Activated naive CD4-positive, alpha-beta T cell treated with anti-CD3 and anti-CD28 coated beads for 36 hours (primary cell): ENCODE measurements at places on chromosomes 1 and 21.

- DNase-seq = no peak
Observed at GRCh38 chr21:25813917-25814316, 79.1 kb downstream of the GABPA start.

DNA sequence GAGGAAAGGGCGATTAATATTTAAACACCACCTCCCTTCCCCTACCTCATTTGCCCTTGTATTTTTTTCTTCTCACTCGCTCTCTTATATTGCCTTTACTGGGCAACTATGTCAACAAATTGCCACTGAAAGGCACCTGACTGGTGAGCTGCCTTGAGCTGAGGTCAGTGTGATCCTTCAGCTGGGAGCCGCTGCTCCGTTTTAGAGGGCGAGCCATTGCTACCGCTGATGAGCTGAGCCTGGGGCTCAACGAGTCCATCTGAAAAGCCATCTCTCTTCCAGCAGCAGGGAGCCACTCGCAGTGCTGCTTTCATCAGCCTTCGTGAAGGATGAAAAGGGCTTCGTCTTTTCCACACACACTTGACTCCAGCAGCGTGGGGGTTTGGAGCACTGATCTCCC, 108.0 kb upstream of the KIF26B start:
- no peak for DNase-seq

DNA sequence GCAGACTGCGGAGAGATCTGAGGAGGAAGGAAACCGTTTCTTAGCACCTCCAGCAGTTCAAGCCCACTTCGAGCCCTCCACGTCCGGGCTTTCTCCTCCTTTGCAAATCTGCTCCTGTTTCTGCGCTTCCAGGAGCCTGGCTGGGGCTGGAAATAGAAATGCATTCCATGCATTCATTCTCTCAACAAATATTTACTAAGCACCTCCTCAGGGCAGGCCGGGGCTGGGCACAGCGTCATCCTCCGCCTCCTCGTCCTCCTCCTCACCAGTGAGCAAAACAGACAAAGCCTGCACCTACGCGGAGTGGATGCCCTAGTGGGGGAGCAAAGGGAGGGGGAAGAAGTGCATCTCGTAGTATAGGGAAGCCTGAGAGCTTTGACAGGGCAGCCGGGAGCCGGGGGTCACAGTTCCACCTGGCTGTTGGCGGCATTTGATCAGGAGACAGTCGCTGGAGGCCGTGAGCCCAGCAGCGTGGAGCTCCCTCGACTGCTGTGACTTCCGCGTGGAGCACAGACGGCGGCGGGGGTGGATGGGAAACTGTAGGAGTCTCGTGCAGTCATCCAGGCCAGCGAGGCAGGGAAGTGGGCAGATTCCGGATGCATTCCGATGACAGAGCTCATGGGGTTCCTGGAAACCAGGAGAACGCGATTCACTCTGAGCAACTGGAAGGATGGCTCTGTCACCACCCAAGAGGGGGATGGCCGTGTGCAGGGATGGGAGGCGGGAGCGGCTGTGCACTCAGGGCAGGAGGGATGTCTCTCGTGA, 93.5 kb downstream of the SIK1 start:
- DNase-seq = no peak

DNA sequence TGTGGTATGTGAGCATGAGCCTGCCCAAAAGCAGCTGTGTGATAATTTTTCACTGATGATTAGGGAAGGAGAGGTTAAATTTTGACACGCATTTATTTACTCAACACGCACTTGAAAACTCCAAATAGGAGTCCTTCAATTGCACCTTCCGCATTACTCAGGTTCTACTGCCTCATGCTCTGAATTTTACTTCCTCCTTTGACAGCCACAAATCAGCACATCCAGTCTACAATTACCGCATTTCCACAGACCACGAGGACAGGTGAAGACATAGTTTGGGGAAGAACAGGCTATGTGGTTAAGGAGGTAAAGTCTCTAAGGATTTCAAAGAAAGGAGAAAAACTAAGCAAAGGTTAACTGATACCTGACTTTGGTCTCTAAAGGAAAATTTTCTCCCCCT, 2.6 kb downstream of the CAPN8 start:
- DNase-seq = no peak

DNA sequence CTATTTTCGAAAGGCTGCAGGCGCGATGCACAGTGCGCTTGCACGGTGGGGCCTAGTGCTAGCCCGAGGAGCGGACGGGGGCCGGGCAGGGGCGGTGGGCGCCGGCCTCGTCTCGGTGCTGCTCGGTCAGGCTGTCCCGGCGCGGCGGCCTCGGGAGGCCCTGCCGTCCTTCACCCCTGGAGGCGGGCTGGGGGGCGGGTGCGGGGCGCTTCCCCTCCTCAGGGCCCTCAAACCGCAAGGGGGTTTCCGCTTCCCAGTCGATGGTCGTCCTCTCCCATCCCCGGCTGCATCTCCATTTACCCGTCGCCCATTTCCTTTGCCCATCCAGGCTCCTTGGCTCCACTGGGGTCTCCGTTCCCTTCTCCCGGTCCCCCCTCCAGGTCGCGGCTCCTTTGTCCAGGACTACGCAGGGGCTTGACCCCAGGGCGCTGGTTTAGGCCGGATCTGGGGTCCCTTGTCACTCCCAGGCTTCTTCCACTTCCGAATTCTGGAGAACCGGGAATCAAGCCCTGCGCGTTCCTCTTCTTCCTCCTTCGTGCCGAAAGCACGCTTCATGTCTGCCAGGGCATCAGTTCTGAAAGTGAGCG, 196.3 kb upstream of the LMO4 start:
- DNase-seq = no peak

DNA sequence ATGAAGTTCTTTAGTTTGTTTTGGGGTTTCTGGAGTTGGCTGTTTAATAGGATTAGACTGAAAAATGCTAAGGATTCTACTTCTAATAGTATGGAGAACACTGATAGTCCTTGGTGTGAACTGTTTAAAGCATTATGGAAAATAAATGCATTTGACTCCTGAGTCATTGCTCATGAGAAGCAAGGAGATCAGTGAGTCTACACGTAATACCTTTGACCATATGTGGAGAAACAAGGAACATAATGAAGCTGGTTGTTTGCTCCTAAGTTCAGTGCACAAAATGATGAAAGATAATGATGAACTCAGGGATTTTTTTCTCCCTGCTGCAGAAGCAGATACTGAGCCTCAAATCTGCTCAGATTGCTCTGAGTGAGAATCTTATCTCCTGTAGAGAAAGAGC, 158.9 kb upstream of the COL11A1 start:
- no peak for DNase-seq

GRCh38 chr1:59062743-59063142, 234.2 kb upstream of the FGGY start:
- no peak for DNase-seq

GRCh38 chr1:113201560-113201959, 128.6 kb downstream of the LRIG2 start:
- no peak for DNase-seq

DNA sequence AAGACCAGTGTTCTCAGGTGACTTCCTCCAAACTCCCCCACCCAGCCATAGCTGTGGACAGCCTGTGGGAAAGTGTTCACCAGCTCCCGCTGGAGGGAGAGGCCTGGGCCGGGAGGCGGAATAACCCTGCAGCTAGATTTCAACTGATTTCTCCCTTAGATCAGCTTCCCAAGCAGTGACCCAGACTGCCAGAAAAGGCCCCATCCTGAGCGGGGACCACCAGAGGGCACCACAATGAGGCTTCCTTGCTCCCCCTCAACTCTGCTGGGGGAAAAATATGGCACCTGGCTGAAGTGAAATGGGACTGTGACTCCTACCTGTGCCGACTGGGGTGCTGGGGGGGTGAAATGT, 50.8 kb downstream of the RHBG start:
- DNase-seq = no peak

DNA sequence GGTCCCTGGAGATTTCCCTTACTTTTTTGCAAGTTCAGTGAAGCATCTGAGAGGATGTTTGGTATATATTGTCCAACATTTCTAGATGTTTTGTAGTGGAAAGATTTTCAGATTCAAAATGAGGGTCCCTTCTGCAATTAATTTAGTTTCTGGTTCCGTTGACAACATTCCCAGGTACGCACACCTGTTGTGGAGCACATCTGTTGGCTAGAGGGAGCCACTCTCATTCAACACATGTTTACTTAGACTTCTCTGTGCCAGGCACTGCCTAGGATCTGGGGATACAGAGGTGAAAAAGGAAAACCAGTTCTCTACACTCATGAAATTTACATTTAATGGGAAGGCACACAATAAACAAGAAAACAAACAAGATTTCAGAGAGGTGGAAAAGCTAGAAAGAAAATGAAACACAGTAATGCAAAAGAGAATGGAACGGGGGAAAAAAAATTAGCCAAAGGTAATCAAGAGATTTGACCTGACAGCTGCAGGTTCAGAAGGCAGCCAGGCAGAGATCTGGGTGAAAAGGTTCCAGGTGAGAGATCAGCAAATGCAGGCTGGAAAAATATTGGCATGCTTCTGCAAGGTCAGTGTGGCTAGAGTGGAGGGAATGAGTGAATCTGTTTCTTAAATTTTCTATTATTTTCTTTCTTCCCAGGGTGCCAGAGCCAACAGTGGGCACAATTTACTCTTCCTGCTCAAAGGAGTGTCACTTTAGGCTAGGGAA, 48.4 kb upstream of the KAZN start:
- DNase-seq = no peak

- no peak for DNase-seq
Observed at GRCh38 chr1:103256490-103256889, 148.2 kb upstream of the COL11A1 start.

DNA sequence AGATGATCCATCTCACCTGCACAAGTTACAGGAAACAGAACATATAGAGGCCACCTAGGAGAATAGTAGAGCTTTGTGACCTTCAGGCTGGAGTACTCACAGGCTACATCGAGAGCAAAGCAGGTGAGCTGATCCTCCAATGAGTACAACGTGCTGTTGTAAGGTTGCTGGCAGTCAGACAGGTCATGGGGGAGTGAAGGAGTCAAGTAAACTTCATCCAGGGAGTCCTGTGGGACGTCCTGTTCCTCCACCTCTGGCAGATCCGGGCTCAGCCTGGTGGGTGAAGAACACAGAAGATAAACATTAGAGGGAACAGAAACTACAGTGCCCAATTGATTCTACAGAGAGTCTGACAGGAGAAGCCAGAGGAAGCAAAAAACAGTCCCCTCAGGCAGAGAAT, 62.5 kb downstream of the PRKAB2 start:
- no peak for DNase-seq

DNA sequence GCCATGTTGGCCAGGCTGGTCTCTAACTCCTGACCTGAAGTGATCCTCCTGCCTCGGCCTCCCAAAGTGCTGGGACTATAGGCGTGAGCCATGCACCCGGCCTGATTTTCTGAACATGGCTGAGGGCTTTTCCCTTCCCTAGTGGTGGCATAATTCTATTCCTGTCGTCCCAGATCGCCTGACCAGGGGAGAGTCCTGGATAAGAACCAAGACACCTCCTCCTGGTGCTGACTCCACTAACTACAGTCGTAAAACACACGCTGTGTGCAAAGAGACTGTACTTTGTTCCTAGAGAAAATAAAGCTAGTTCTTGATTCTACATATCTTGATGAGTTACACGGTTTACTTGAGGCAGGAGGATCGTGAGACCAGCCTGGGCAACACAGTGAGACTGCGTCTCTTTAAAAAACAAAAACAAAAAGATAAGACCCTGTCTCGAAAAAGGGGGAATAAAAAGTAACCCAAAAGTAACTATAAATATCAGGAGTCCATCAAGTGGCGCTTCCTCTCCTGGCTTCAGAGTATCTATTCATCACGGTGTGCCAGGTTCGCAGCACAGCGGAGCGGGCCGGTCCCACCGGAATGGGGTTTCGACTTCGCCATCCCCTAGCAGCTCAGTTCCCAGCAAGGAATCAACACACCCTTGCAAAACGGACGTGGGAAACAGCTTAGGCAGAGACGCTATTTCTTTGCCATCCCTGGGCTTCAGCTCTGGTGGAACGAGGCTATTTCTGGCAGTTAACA, 973 bp downstream of the SDF4 start:
- DNase-seq = no peak
